Aorta (tissue), 5 donors: ENCODE measurements at places on chromosomes 2 and 18.

DNA sequence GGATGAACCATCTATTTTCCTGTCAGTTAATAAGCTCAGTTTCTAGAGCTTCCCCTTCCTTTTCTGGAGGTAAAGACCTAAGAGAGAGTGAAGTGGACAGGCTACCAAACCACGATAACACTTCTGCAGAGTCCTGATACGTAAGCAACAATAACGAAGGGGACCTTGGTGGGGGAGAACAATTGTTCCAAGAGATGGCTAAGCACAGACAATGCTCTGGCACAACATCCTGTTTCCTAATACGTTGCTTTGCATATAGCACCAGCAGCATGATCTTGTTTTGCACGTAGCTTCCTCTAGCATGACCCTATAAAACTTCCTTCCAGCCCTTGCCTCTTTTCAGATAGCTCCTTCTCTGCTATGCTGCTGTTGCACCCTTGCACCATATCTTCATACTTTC is 247.3 kb downstream of the RAD51AP2 start:
- DNase-seq, result no peak

- no peak for DNase-seq
Measured at GRCh38 chr2:148619560-148620195, 24.9 kb upstream of the EPC2 start.

DNA sequence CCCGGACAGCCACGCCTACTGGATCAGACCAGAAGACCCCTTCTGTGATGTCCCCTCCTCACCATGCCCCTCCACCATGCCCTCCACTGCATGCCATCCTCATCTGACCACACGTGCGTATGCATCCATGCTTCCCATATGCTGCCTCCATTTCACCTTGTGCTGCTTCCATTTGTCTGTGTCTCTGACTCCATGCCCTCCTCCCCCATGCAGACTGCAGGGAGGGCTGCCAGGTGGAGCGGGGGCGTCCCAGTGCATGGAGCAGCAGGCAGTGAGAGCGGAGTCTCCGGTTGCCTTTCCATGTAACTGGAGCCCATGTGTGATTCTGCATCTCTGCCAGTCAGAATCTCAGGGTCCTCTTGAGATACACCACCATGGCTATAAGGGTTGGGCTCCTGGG is 52.6 kb downstream of the COA5 start:
- DNase-seq, result no peak

GRCh38 chr2:109214651-109215371 is 85.8 kb downstream of the SH3RF3 start:
- no peak for DNase-seq

GRCh38 chr18:72895548-72895947 is 27.8 kb upstream of the NETO1 start:
- DNase-seq, result no peak

DNA sequence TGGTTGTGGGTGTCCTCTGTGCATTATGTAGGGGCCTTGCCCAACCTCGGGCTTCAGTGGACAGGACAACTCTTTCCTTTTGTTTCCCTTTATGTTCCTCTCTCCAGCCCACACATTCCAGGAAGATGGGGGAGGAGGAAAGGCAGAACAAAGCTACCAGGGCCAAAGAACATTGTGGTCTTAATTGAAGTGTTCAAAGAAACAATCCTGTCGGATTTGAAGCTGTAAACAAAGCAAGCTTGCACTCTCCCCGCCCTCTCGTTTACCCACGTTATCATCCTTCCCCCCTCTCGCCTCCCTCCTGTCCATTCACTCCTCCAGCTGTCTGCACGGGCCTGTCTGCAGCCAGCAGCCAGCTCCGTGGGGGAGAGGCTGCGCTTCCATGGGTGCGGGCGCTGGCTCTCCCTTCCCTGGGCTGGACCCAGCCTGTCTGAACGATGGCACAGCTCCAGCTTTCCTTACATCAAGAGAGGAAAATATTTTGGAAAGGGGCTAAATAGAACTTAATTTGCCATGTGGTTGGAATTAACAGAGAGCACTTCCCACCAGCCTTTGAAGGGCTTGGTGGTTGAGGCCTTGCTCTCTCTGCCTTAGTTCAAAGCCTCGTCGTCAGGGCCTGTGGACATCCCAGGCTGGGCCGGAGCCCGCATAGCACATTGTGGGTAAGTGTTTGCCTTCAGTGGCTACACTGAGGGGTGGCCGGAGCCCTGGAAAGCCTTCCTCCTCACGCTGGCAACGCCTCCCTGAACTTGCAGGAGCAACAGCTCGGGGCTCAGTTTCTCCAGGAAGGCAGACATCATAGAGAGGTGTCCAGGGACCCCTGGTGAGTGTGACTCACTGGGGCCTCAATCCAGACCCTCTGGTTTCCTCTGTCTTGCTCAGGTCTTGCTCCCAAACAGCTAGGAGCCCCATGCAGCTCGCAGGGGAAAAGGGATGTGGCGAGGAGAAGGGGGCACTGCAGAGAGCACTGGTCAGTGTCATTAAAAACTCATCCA is 60.6 kb upstream of the HS6ST1 start:
- DNase-seq, result no peak

GRCh38 chr2:120983344-120983743 is 247.7 kb downstream of the GLI2 start:
- no peak for DNase-seq

DNA sequence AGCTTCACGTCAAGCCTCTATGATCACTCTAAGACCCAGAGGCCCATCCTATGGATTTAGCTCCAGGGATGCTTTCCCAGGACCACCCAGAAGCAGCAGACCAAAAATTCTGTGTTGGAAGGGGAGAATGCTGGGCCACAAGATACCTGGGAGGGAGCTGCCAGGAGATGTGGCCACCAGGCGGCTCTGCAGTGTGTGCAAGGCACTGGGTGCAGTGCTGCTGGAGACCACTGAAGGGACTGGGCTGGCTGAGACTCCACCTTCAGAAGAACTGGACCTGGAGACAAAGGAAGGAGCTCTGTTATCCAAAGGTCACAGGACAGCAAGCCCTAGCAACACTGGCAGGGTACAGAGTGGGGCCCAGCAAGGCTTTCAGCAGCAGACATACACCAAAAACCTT is 34.0 kb downstream of the KANSL3 start:
- no peak for DNase-seq

DNA sequence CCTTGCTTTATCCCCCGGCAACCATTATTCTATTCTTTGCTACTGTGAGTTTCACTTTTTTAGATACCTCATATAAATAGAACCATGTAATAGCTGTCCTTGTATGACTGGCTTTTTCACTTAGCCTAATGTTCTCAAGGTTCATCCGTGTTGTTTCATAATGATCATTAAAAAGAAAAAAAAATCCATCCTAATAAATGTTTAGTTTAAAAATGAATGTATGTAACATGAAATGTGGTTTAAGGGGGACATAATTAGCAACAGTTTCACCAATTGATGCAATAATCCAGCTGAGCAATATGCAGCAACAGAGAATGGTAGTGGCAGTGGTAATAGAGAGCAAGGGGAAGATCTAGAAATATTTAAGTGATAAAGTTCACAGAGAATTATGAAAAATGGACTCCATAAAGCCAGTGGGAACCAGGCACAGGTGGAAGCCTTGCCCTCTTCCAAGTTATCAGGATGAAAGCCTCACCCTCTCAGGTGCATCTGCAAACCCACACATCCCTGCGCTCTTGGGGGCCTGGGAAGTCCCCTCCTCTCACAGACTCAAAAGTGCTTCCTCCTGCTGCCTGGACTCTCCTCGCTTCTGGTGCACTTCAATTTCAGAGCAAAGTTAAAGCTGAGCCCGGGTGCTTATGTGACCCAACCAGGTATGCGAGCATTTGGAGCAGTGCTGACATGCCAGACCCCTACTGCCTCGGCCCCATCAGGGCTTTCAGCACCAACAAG is 1403.3 kb upstream of the SLC39A10 start:
- DNase-seq, result peak; percentile 22

DNA sequence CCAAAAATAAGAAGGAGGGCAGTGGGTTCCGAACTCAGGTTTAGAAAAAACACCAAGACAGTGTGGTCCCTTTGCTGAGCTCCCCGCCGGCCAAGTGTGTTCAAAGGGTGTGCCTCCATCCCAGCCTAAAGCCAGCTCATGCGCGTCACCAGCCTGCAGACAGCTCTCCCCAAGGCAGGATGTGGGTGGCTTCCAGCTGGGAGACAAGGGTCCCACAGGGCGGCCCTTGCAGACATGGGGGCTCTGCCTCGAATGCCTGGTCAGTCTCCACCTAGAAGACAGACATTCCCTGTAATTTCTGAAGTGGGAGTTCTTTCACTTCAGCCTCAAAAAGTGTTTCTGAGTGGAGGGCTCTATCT is 135.8 kb upstream of the GPC1 start:
- no peak for DNase-seq

GRCh38 chr2:176931588-176932563 is 280.7 kb upstream of the HNRNPA3 start:
- DNase-seq, result no peak
